ENCODE measurements at places on chromosomes 1 and 21.

GRCh38 chr1:180623579-180624347 is 8.1 kb upstream of the XPR1 start:
- DNase-seq: no peak

DNA sequence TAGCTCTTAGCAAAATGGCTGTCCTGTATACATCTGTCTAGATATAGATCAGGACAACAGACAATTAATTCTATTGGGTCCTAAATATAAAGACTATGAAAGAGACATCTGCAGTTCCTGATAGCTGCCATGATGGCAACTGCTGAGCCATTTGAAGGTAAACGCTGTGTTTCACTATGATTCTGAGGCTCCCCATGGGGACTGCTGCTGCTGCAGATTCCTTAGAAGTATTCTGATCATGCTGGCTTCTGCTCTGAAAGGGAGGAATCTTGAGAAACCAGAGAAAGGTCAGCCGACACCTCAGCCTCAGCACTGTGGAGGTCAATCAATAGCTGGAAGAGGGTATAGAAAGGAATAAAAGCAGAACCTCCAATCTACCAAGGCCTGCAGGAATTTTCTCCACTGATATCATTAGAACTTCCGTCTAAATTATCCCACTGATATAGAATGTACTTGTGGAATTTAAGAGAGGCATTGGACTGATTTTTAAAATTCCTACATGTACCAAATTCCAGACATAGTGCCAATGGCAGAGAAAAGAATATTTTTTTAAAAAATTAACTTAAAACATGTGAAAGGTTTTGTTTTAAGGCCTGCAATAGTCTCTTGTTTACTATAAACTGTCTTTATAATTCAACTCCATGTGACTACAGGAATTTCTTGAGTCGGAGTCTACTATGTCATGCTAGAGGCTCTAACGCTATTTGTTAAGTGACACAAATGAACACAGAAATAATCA is 53.2 kb downstream of the DDAH1 start:
- DNase-seq: no peak

DNA sequence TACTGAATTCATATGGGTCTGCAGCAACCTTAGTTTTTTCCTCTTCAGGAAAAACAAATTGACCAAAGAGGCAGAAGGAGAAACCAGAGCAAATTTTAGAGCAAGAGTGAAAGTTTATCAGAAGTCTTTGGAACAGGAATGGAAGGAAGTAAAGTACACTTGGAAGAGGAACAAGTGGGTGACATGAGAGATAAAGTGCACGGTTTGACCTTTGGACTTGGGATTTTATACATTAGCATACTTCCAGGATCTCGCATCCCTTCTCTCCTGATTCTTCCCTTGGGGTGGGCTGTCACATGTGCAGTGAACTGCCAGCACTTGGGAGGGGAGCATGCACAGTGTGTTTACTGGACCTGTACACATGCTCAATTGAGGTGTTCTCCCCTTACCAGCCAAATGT is 754.8 kb upstream of the ADAMTS5 start:
- DNase-seq: no peak

GRCh38 chr1:160681066-160681890 is 30.3 kb downstream of the CD48 start:
- peak; percentile 63 for DNase-seq

DNA sequence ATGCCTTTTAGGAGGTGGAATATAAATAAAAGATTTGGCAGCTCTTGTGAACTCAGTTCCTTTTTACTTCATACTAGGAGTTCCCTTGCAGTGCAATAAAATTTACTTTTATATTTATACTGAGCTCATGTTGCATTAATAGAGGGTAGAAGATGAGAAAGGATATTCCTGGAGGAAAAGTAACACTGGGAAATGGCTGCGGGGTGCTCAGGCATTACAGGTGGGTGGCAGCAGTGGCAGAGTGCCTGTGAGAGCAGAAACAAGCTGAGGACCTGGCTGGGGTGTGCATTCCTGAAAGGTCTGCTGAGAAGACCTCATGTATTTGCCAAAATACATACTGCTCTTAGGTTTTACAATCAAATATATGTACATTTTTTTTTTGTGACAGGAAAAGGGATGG is 126.9 kb downstream of the COQ8A start:
- no peak for DNase-seq

GRCh38 chr21:35316933-35317332 is 267.8 kb upstream of the RUNX1 start:
- DNase-seq: no peak
